NAMALWA (cell line): ENCODE measurements at places on chromosomes 7 and 10.

DNA sequence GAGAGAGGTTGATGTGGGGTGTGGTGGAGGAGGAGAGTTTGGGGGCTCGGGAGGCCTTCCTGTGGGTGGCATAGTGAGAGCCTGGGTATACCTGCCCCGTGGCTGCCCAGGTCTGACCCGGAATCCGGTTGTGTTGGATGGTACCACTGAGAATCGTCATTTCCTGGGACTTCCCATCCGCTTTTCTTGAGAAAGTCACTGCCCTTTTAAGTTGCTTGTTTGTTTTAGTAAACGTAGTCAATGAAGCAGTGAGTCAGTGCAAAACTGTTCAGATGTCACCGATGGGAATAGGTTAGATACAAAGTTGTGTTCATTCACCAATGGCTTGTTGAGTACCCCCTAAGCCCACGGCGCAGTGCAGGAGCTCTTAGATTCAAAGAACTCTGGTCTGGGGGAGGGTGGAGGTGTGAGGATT lies 285.8 kb downstream of the CAMK1D start:
- no peak for DNase-seq

GRCh38 chr10:8235253-8236027 lies 181.0 kb downstream of the GATA3 start:
- no peak for DNase-seq

- DNase-seq, result no peak
Observed at GRCh38 chr7:22404421-22405023, 47.6 kb upstream of the RAPGEF5 start.

- no peak for DNase-seq
Observed at GRCh38 chr10:129857242-129857960, 106.7 kb downstream of the EBF3 start.

DNA sequence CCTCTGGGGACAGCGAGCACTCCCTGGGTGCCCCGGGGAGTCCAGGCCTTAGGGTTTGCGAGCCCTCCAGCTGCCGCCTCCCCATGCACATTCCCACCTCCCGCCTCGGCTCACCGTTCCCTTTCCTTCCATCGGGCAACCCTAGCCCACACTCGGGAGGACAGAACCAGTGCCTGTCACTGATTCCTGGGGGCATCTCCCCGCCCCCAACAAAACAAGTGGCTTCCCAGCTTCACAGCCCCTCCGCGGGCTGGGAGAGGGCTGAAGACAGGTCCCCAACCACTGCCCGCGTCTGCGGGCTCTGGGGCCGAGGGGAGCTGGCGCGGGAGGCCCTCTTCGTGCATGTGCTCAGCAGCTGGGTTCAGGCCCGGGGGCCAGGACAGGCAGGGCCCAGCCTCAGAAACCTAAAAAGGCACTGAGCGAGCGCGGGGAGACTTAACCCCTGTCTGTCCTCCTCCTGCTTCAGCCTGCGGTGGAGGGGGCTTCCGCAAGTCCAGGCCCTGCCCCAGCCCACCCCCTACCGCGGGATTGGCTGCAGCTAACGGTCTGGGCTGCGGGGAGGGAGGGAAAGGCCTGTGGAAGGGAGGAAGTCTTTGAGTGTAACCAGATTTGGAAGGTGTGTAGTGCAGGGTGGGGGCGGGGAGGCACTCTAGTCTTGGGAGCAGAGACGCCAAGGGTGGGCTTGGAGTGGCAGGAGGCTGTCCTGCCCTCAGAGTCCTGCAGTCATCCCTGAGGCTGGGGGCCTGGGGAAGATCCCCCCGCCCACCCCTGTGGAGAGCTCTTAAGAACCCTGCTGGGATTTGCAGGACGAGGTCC lies 1.2 kb downstream of the FLNC start:
- peak; percentile 29 for DNase-seq

DNA sequence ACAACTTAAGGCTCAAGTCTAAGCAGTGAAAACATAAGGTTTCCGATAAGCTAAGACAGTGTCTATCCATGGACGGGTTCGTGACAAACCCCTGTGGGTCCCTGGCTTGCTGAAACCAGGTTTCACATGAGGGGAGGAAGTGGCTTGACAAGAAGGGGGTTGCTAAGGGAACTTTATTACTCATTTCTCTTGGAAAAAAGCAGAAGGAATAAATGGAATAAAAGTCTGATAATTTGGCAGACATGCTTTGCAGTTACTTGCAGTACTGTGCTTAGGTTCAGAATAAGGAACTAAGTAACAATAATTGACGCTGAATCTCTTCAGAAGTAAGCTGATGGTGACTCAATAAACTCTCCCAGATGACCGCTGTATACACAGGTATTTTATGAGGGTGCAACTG lies 34.7 kb downstream of the RBM17 start:
- no peak for DNase-seq

DNA sequence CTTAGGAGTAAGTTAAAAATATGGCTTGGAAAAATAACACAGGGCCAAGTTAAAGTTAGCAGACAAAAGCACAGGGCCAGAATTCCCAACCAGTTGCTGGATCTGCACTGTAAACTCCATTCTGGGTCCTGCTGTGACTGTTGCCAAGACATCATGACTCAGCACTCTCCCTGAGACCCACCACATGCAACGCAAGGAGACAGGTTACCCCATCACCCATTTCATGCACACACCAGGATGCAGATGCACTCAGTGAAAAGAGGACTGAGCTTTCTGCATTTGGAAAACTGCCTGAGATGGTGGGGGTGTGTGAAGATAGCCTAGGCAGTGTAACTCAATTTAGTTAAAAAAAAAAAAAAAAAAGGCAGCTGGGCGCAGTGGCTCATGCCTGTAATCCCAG lies 97.6 kb upstream of the ZNF438 start:
- no peak for DNase-seq

GRCh38 chr7:108014215-108014614 lies 11.3 kb upstream of the LAMB1 start:
- no peak for DNase-seq

GRCh38 chr7:37973915-37974314 lies 53.5 kb downstream of the EPDR1 start:
- DNase-seq, result no peak

GRCh38 chr7:129609666-129610065 lies 1.9 kb upstream of the NRF1 start:
- DNase-seq, result no peak

GRCh38 chr10:132861884-132862461 lies 76.0 kb upstream of the NKX6-2 start:
- no peak for DNase-seq
